Stimulated activated CD4-positive, alpha-beta T cell treated with anti-CD3 and anti-CD28 coated beads, Interleukin-15, amount 100 ng/mL, for 1 hour (primary cell): ENCODE measurements at places on chromosomes 6 and 20.

- DNase-seq = no peak
Observed at GRCh38 chr6:108608453-108609275, 47.9 kb downstream of the FOXO3 start.

DNA sequence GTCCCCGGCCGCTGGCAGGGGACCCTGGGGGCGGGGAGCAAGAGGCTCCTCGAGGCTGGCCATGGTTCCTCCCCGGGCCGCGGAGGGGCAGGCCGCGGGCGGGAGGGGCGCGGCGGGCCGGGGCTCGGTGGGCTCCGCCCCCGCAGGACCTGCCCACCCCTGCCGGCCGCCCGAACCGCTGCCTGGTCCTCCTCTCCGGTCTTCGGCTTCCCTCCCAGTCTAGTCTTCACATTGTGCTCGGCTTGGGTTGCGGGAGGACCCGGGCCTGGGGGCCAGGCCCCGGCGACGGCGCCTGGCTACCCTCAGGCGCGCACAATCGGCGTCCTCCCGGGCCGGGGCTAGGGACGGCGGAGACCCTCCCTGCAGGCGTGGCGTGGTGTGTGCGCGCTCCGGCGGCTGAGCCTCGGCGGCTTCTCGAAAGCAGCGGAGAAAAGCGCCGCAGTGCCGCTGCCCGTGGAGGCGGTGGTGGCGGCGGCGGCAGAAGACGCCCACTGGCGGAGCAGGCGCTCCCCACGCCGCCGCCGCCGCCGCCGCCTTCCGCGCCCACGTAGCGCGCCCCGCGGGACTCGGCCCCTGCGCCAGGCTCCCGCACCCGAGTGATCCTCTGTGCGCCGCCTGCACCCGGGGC is at the start of gene PDE10A:
Gene PDE10A (minus strand): TSS at position 493 of the 628 bp plus-strand sequence. CDS start 430 bp downstream, at position 63.
- DNase-seq = no peak

- no peak for DNase-seq
Observed at GRCh38 chr20:47456952-47457724, 44.5 kb upstream of the NCOA3 start.

GRCh38 chr6:81166770-81167169 is 585.7 kb downstream of the TENT5A start:
- DNase-seq = no peak

GRCh38 chr6:133083248-133083967 is 157.7 kb upstream of the EYA4 start:
- DNase-seq = no peak

GRCh38 chr6:161917645-161918044 is 643.8 kb upstream of the AGPAT4 start:
- no peak for DNase-seq

- no peak for DNase-seq
Observed at GRCh38 chr20:51431321-51431720, 111.2 kb downstream of the NFATC2 start.

- DNase-seq = no peak
Observed at GRCh38 chr6:63683071-63683603, 47.5 kb downstream of the PHF3 start.

GRCh38 chr6:1481286-1481685 is 91.9 kb downstream of the FOXF2 start:
- DNase-seq = no peak
